Smooth muscle cell of the umbilical artery (primary cell): ENCODE measurements at places on chromosomes 4 and X. TPM values are rescaled to one million over a fixed set of nuclear protein-coding genes. Genes with fewer than 3 reads are reported as not detected.

The NSG1 gene
- 1.2 and 2.6 TPM in 2 replicates for total RNA-seq

The ALPK1 gene
- 14.6 and 19.3 TPM in 2 replicates for total RNA-seq

The RRH gene
- total RNA-seq: not detected in 2 replicates

The FREM3 gene
- not detected in 2 replicates for total RNA-seq

The FGF2 gene
- total RNA-seq: 169 and 234 TPM in 2 replicates
